ENCODE measurements at places on chromosomes 16 and 17.
A peak's percentile ranks its signal among the peaks of the same experiment; 100 is the strongest.

GRCh38 chr16:60811657-60812056 lies 1224.6 kb downstream of the CDH8 start:
- no peak for DNase-seq

DNA sequence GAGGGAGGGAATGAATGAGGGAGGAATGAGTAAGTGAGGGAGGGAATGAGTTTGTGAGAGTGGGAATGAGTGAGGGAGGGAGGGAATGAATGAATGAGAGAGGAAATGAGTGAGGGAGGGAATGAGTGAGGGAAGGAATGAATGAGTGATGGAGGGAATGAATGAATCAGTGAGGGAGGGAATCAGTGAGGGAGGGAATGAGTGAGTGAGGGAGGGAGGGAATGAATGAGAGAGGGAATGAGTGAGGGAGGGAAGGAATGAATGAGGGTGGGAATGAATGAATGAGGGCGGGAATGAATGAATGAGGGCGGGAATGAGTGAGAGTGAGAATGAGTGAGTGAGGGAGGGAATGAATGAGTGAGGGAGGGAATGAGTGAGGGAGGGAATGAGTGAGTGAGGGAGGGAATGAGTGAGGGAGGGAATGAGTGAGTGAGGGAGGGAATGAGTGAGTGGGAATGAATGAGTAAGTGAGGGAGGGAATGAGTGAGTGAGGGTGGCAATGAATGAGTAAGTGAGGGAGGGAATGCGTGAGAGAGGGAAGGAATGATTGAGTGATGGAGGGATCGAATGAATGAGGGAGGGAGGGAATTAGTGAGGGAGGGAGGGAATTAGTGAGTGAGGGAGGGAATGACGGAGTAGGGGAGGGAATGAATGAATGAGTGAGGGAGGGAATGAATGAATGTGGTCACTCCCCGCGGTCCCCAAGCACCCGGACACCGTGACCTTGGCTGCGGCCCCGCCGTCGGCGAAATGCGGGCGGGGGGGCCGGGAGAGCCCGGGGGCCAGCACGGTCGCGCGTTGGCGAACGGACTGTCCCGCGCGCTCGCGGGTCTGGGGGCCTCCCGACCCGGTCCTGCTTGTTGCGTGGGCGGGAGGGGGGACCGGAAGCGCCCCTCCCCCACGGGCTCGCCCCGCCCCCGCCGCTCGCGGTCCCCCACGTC lies 1.1 kb upstream of the UBE2I start:
- no peak for DNase-seq

- DNase-seq, result no peak
Observed at GRCh38 chr17:73166731-73167581, 2.1 kb downstream of the SSTR2 start.

DNA sequence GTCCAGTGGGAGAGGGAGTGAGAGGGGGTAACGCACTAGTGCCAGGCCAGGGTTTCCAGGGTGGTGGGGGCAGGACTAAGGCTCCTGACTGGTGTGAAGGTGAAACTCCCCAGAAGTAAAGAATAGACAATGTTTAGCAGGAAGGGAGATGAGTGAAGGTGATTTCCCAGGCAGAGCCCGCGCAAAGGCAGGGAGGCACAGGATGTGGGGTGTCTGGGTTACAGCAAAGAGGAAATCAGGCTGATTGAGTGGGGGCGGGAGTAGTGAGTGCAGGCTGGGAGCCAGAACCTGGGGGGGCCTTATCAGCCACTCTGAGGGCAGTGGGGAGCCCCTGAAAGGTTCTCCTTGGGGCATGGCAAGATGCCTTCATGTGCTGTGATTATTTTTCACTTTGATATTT lies 167.5 kb downstream of the UTP18 start:
- no peak for DNase-seq

- DNase-seq, result no peak
Observed at GRCh38 chr17:29390851-29391631, 878 bp downstream of the TAOK1 start.

- no peak for DNase-seq
Observed at GRCh38 chr16:57165938-57166337, 19.9 kb downstream of the PSME3IP1 start.

GRCh38 chr17:76014100-76014924 lies 12.8 kb downstream of the EVPL start:
- DNase-seq, result peak; percentile 20

GRCh38 chr17:2138761-2139160 lies 83.9 kb downstream of the HIC1 start:
- no peak for DNase-seq

GRCh38 chr16:4038448-4038847 lies 77.8 kb downstream of the ADCY9 start:
- no peak for DNase-seq

DNA sequence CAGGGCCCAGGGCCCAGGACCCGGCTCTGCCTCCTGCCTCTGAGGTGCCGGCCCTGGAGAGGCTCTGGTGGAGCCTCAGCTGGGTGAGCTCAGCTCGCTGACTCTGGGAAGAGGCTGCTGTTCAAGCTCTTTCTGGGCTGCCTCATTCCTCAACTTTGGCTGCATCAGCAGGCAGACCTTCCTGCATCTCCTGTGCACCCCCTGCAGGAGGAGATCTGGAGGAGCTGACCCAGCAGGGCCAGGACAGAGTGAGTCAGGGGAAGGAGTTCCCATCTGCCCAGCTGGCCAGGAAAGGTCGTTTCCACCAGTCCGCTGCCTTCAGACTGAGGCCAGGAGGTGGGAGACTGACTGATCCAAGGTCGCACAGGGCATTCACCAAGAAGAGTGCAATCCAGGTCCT lies 10.7 kb downstream of the CRHR1 start:
- no peak for DNase-seq

GRCh38 chr17:62884781-62885180 lies 76.7 kb upstream of the MARCHF10 start:
- no peak for DNase-seq

- no peak for DNase-seq
Observed at GRCh38 chr17:34451313-34451712, 88.3 kb upstream of the CCL1 start.

GRCh38 chr17:68185820-68186219 lies 62.0 kb upstream of the AMZ2 start:
- no peak for DNase-seq

- no peak for DNase-seq
Observed at GRCh38 chr16:23999663-24000062, 163.9 kb downstream of the PRKCB start.

DNA sequence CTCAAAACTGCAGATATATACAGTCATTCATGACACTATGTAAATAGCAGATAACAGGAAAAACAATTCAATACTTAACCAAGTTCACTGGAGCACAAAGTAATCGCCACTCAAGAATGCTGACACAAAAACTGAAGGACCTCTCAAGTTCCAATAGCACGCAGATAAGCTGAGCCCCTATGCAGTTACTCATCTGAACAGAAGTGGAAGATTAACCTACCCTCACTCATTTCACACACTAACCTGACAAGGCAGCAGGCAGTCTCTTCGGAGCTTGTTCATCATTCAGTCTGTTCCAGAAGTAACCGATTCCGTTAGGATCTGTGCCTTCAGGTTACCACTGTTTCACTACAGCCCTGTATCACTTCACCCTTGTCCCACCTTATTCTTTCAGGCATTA lies 6.0 kb downstream of the HELZ start:
- no peak for DNase-seq

GRCh38 chr17:81486199-81486810 lies 26.3 kb downstream of the ACTG1 start:
- DNase-seq, result no peak

- DNase-seq, result no peak
Observed at GRCh38 chr16:85582229-85582991, 30.7 kb upstream of the GSE1 start.

- DNase-seq, result no peak
Observed at GRCh38 chr17:17713839-17714238, 32.6 kb downstream of the RAI1 start.

GRCh38 chr17:43879723-43880419 lies 27.5 kb downstream of the MPP2 start:
- DNase-seq, result no peak

GRCh38 chr16:51095084-51095881 lies 55.8 kb downstream of the SALL1 start:
- no peak for DNase-seq

GRCh38 chr16:17466876-17467275 lies 3.9 kb downstream of the XYLT1 start:
- no peak for DNase-seq

Measured in HS-27A (cell line).